ENCODE measurements at places on chromosomes 12 and 14.

DNA sequence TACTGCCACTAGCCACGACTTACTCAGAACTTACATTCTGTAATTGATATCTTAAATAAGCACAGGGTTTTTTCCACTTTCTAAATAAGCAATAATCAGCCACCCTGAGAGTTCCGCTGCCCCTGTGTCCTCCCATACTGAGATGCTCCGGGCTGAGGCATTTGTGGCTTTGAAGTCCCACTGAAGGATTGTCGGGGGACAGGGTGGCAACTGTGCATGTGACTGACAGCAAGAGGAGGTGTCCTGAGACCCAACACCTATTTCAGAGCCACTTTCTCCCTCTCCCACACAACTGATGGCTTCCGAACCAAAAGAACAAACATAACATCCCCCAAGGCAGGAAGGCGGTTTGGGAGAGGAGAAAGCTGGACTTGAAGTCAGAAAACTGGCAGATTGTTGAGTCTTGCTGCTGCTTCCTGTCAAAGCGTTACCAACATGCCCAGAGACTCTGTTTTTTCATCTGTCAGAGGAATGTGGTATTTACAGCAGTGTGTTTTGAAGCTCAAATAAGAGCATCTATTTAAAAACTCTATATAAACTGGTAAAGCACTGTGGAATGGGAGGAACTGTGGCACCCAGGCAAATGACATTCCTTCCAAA, 157.9 kb upstream of the FKBP4 start:
- DNase-seq, result no peak

GRCh38 chr12:6288235-6288634, 22.2 kb upstream of the PLEKHG6 start:
- DNase-seq, result no peak

- no peak for DNase-seq
Observed at GRCh38 chr12:80925983-80926382, 11.8 kb downstream of the LIN7A start.

GRCh38 chr12:24861766-24862540, 86.9 kb downstream of the BCAT1 start:
- peak; percentile 57 for DNase-seq

GRCh38 chr12:124763594-124763979, 100.1 kb downstream of the SCARB1 start:
- no peak for DNase-seq

- DNase-seq, result peak; percentile 77
Observed at GRCh38 chr14:33768458-33768830, 182.4 kb downstream of the EGLN3 start.

- peak; percentile 31 for DNase-seq
Observed at GRCh38 chr14:99809859-99810558, 16.8 kb downstream of the EML1 start.

- peak; percentile 70 for DNase-seq
Observed at GRCh38 chr14:80926397-80927082, 15.0 kb downstream of the CEP128 start.

DNA sequence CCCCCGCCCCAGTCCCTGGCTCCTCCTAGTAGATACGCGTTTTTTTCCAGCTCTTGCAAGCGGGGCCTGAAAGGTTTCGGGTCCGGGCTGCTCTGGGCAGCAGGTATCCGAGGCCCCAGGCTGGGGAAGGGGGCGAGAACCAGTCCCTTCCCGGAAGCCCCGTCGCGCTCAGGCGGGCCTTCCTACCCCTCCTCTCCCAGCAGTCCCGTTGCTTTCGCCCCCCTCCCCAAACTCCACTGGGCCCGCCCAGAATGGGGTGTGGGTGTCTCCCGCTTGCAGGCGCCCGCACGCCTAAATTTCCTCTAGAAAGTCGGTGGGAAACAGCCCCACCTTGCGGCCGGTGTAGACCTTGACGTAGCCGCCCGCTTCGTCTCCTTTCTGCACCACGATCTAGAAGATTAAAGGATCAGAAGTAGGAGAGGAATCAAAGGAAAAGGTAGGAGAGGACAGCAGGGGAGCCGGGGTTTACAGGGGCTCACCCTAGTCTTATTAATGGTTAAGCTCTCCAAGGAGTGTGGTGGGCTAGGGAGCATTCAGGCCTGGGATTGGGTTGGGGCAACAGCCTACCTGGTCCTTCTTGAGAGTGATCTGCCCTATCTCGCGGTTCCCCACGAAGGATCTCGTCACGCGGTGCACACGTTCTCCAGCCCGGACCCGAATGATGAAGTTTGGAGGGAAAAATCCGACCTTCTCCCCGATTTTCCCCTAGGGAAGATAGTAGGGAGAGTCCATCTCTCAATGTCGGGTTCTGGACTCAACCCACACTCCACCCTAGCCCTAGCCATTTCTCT, 7.3 kb downstream of the STAC3 start:
- DNase-seq, result peak; percentile 73

GRCh38 chr12:58051378-58051777, 110.0 kb downstream of the ATP23 start:
- no peak for DNase-seq

GRCh38 chr12:6323340-6323994, 13.0 kb downstream of the PLEKHG6 start:
- DNase-seq, result peak; percentile 97

- no peak for DNase-seq
Observed at GRCh38 chr12:113766131-113766878, 199.8 kb downstream of the RBM19 start.

GRCh38 chr12:106883426-106883825, 72.3 kb upstream of the TMEM263 start:
- no peak for DNase-seq

- DNase-seq, result peak; percentile 30
Observed at GRCh38 chr12:45655186-45655585, 74.3 kb upstream of the ARID2 start.

GRCh38 chr12:54191550-54192022, 2.8 kb upstream of the SMUG1 start:
- DNase-seq, result peak; percentile 87

- DNase-seq, result no peak
Observed at GRCh38 chr14:53792909-53793308, 163.7 kb downstream of the BMP4 start.

DNA sequence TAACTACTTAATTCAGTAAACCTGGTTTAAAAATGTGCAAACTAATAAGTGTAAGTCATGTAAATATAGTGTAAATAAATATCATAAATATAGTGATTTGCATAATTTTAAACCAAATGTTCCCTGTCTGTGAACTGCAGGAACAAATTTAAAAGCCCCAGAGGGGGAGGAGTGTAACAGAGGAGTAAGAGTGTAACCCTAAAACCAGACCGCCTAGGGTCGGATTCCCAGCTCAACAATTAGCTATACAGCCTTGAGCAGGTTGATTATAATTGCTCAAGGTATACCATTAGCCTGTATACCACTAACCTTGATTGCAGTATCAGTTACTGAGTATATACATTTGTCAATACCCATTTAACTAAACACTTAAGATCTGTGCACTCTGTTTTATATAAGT, 218.4 kb downstream of the ADAMTS20 start:
- DNase-seq, result no peak

DNA sequence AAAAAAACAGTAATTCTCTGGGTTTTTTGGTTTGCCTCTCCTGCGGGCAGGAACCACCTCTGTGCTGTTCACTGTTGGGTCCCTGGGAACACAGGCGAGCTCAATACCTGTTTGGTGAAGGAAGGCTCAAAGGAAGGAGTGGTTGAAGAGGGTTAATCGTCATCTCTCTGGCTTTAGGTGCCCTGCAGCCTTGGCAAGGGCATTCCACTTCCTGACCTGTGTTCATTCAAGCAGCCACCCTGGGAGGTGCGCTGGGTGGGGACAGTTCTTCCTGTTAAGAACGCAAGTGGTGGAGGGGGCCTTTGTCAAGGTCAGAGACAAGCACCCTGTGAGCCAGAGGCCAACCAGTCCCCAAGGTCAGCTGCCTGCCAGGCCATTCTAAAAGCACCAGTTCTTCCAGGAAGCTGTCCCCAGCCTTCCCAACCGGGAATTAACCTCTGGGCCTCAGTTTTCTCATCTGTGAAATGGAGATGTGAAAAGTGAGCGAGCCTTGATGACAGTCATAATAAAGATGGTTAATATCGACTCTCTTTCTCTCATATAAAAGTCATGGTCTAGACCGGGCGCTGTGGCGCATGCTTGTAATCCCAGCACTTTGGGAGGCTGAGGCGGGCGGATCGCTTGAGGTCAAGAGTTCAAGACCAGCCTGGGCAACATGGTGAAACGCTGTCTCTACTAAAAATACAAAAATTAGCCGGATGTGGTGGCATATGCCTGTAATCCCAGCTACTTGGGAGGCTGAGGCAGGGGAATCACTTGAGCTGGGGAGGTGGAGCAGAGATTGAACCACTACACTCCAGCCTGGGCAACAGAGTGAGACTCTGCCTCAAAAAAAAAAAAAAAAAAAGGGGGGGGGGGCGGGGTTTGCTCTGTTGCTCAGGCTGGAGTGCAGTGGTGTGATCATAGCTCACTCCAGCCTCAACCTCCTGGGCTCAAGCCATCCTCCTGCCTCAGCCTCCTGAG, 6.1 kb downstream of the RHOF start:
- DNase-seq, result no peak

DNA sequence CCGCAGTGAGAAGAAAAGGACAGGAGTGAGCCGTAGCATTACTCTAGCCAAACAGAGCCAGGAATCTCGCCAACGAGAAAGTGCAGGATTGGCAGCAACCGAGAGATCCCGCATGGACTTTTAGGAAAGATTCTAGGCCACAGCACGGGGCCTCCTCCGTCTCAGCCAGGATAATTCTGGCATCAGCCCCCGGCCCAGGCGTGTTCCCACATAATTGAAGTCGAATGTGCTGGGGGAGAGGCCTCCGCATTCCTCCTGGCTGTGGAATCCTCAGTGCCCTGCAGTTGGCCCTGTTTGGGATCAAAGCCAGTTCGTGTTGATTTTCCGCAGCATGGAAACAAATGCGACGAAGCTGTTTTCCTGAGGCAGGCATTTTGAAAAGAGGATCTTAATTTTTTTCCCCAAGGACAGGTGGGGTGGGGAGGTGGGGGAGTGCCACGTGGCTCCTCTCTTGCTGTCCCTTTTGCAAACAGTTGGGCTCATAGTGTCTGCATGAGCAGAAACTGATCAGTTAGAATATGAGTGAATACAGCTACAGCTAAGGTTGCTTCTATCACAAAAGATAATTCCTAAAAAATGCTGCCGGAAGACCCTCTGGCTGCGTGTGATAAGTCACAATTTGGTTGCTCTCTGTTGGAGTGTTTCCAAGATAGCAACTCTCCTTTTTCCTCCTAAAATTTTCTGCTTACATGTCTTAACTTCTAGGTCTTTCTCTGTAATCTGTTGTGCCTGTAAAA, 37.3 kb upstream of the ATXN2 start:
- peak; percentile 39 for DNase-seq

- peak; percentile 47 for DNase-seq
Observed at GRCh38 chr12:3527181-3527580, 36.2 kb downstream of the PRMT8 start.

DNA sequence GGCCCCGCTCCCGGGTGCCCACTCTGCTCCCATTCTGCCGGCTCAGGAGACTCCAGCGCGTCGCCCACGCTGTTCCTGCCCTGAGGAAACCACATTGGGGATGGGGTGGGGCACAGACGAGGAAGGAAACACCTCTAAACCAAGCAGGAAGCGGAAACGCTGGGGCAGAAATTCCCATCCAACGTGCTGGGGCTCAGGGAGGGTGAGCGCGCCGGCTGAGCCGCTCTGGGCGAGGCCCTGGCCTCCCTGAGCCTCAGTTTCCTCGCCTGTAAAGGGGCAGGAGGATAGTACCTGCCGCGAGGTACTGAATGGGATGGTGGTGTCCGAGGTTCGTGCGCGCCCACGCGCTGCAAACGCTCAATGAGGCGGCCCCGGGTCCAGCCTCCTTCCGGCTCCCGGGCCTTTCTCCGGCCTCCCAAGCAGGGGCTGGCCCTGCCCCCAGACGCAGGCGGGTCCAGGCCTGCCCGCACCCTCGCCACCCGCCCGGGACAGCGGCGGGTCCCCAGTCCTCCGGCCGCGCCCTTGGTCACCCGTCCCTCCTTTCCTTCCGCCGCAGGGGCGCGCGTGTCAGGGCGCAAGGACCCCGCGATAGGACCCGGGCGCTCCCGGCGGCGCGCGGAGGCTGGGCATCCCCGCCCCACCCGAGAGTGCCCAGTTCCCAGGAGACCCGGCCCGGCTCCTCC, 673 bp downstream of the BEGAIN start:
- DNase-seq, result peak; percentile 23

GRCh38 chr12:69658203-69658602, 40.9 kb downstream of the BEST3 start:
- no peak for DNase-seq

DNA sequence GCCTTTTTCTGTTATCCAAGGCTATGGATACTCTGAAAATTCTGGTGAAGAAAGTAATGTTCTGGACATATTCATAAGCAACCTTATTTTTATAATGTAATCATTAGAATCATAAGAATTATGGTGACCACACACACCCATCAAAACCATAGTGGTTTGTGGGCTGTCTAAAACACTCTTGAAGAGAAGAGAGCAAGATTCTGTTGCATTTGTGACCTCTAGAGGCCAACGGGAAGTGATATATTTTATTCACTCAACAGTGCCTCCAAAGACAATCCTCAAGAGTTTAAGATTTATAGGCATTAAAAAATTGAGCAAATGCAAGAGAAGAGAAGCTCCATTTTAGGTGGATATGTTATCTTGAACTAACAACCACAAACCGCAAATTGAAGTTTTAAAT, 68.5 kb upstream of the LGR5 start:
- DNase-seq, result peak; percentile 37

DNA sequence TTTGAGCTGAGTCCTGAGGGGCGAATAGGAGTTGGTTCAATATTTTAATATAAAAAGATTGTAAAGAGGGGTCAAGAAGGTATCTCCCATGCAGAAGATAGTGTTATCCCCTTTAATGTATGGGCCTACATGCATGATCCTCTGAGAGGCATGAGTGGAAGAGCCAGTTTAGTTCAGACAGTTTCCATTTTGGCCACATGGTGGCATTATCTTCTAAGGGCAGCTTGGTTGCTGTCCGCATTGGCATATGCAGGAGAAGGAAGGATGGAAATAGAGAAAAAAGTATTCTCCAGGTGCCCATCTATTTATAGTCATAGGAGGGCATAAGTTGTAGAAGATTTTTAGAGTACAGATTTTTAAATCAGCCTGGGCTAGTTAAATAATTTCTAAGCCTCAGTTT, 5.4 kb downstream of the SAMD4A start:
- DNase-seq, result no peak

GRCh38 chr12:131917139-131917710, 11.9 kb upstream of the PUS1 start:
- no peak for DNase-seq

GRCh38 chr14:62206456-62206855, 444.2 kb downstream of the SNAPC1 start:
- peak; percentile 8 for DNase-seq
